Naive thymus-derived CD4-positive, alpha-beta T cell (primary cell): ENCODE measurements at places on chromosomes 12 and 14. TPM values are rescaled to one million over a fixed set of nuclear protein-coding genes. Genes with fewer than 3 reads are reported as not detected.

DNA sequence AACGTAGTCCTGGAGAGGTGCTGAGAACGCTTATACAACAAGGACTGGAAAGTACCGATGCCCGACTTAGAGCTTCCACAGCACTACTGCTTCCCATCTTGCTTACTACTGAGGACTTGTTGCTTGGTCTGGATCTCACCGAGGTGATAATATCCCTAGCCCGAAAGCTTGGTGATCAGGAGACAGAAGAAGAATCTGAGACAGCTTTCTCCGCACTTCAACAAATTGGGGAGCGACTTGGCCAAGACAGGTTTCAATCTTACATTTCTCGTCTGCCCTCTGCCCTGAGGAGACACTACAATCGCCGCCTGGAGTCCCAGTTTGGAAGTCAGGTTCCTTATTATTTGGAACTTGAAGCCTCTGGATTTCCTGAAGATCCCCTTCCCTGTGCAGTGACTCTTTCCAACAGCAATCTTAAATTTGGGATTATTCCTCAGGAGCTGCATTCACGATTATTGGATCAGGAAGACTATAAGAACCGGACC, 1.1 kb downstream of the TOGARAM1 start:
- DNase-seq, result no peak

- no peak for DNase-seq
Measured at GRCh38 chr12:120079411-120080400, 36.8 kb downstream of the RAB35 start.

DNA sequence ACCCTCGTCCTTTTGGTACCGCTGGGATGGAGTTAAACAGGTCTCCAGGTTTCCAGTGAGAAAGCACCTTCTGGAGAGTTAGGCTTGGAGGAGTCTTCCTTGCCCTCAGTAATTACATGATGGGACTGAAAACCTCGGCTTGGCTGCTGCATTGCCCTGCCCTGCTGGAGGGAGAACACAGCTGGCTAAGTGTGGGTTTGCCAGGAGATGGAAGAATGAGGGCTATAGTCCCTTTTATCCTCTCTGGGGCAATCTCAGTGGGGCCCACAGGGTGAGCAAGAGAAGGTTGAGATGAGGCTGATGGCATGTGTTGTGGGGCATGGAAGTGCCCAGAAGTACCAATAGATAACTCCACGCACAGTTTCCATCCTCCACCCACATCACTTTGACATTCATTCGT, 23.2 kb upstream of the MEG3 start:
- no peak for DNase-seq

DNA sequence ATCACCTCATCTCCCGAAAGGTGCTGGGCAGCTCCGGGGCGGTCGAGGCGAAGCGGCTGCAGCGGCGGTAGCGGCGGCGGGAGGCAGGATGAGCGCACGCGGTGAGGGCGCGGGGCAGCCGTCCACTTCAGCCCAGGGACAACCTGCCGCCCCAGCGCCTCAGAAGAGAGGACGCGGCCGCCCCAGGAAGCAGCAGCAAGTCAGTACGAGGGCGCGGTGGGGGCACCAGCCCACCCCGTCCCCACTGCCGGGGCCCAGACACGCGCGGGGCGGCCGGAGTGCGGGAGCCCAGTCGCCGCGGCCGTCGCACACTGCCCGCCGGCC, 862 bp downstream of the HMGA2 start:
- no peak for DNase-seq

MUCL1 gene
- not detected for total RNA-seq
